Lung (tissue), 17 donors: ENCODE measurements at places on chromosomes 7 and 10. TPM values are rescaled to one million over a fixed set of nuclear protein-coding genes. Genes with fewer than 3 reads are reported as not detected.
A peak's percentile ranks its signal among the peaks of the same experiment; 100 is the strongest.

PLEKHS1 gene
- polyA plus RNA-seq: 9.3 TPM

CPN1 gene
- not detected for polyA plus RNA-seq

SFXN2 gene
- 16.8 TPM for polyA plus RNA-seq

LIPJ gene
- polyA plus RNA-seq: 0.02 TPM

ZNF479 gene
- polyA plus RNA-seq: not detected

ADCYAP1R1 gene
- polyA plus RNA-seq: 0.14 TPM

- no peak for DNase-seq
Measured at GRCh38 chr7:7672545-7673239, 32.1 kb downstream of the UMAD1 start.

CUZD1 gene
- 1.0 TPM for polyA plus RNA-seq

DNA sequence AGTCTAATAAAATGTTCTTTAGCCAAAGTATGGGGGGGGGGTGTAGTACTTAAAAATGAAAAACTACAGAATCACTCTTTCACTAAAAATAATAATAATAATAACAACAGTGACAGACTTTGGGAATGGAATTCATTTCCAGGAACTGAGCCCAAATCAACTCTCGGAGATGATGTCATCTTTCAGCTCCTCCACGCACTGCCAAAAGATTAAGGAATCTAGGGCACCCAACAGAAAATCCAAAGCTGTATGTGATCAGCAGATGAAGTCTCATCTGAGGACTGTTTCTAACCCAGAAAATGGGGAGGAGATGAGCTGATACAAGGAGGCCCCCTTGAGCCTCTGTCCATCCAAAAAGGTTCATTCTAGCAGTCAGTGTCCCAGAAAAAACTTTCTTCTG is 54.5 kb downstream of the GRB10 start:
- no peak for DNase-seq

- no peak for DNase-seq
Measured at GRCh38 chr7:77655836-77656455, 40.3 kb upstream of the RSBN1L start.

GRCh38 chr7:73968487-73968886 is 59.5 kb upstream of the ELN start:
- no peak for DNase-seq

PMPCB gene
- polyA plus RNA-seq: 51.9 TPM

ATOH7 gene
- 0.08 TPM for polyA plus RNA-seq

C10orf95 gene
- 6.4 TPM for polyA plus RNA-seq

DNA sequence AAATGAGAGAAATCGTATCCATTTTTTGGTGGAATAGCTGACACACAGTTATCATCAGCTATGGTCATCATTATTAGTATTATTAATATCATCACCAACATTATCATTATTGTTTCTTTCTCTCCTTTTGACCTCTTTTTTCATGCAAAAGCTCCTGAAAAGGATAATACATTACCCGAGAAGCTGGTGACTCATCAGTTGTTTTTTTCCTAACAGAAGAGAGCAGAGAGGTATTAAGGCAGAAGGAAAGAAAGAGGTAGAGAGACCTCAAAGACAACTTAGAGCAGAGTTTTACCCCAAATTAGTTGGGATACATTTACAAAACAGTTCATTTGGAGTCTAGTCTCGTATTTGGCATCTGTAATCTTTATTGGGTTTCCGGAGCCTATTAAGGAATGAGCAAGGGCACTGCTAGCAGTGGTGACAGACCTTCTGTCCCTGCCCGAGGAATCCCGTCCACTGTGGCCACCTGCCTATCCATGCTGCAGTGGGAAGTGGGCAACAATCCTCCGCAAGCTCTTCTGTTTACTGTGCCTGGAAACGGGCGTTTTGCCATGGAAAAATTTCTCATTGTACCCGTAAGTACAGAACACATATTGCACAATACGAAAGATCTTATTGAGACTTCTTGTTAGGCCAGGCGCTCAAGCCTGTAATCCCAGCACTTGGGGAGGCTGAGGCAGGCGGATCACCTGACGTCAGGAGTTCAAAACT is 170.0 kb upstream of the MKLN1 start:
- no peak for DNase-seq

GRCh38 chr10:111015181-111015580 is 61.6 kb upstream of the ADRA2A start:
- DNase-seq: no peak

SEMA3A gene
- polyA plus RNA-seq: 0.79 TPM

- DNase-seq: peak; percentile 51
Measured at GRCh38 chr10:71537125-71537524, 140.4 kb downstream of the CDH23 start.

GALNT17 gene
- 2.8 TPM for polyA plus RNA-seq

SPDYE11 gene
- polyA plus RNA-seq: not detected
